ENCODE measurements at places on chromosomes 1 and 21. TPM values are rescaled to one million over a fixed set of nuclear protein-coding genes. Genes with fewer than 3 reads are reported as not detected.

A3GALT2 gene
- total RNA-seq, result not detected

- no peaks in the 10 kb centered on the region for H3K4me1 ChIP-seq
- no peak for DNase-seq
- no peaks in the 10 kb centered on the region for H3K36me3 ChIP-seq
- no peaks in the 10 kb centered on the region for H3K27me3 ChIP-seq
- H3K27ac ChIP-seq, result no peak overlapping the region
Measured at GRCh38 chr1:62038594-62039284, 155.9 kb upstream of the L1TD1 start.

DNA sequence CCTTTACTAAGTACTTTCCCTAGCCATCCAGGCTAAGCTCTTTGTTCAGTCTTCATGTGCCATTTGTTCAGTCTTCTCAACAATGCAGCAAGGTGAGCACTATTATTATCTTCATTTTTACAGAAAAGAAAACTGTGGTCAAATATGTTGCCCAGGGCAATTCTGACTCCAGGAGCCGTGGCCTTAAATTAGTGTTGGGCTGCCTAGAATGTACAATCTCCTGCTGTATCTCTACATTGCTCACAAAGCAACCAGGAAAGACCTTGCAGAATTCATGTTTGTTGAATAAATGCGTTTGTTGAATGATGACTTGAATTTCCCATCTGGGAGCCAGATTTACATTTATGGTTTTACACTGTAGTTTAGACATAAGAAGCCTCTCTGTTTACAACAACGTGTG lies 14.2 kb downstream of the CD101 start:
- no peaks in the 10 kb centered on the region for H3K4me1 ChIP-seq
- DNase-seq, result no peak
- H3K27me3 ChIP-seq, result no peaks in the 10 kb centered on the region
- H3K36me3 ChIP-seq, result no peaks in the 10 kb centered on the region

DNA sequence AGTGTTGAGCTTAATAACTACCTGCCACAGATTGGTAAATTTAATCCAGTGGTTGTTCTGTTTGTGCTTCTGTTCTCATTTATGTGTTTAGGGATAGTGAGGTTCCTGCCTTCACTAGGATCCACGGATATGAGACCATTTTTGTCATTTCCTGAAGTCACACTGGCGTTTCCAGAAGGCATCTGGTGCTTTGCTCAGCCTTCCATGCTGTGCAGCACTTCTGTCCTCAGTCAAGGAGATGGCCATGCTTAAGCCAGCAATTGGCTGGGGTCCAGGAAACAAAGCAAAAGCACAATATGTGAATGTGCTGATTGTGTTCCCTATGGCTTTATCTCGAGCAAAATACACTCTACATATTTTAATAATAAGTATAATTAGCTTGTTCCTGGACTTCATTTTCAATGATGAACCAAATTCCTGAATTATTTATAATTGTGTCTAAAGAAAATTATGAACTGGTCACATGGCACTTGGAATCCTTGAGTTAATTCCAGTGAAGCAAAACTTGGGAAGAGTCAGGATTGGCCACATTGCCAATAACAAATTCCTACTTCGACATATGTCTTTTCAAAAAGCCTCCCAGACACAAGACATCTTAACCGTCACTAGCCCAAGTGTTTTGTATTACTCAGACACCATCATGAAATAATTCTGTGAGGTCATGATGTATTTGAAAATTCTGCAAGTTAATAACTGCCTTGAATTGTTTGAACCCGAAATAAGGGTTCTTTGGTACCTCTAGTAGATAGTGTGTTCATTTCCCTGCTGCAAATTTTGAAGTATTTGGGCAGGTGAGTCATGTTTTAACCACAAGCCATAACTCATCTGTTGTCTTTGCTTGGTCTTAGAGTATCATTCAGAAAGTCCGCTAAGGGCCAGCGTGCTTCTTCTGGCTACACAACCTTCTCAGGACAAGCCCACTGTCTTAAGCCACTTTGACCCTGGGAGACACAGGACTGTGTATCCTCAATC lies 412.4 kb downstream of the DISC1 start:
- no peaks in the 10 kb centered on the region for H3K36me3 ChIP-seq
- DNase-seq, result no peak
- no peak overlapping the region for H3K27ac ChIP-seq
- no peak overlapping the region for H3K4me3 ChIP-seq

DNA sequence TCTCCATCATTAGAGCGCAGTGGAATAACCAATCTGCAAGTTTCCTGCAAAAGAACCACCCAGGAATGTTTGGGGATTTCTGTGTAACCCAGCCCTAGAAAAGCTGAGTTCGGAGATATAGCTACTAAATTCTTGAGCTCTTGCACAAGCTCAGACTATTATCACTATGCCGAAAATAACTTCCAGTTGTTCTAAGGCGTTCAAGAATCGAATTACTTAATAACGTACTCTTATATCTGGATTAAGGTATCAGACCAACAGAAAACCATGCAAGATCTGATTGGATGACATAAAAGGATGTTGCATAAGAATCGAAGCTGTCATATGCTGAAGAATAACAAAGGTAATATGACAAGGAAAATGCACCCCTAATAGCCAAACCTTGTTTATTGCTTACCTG lies 7.5 kb upstream of the LAMC2 start:
- no peaks in the 10 kb centered on the region for H3K27me3 ChIP-seq
- H3K36me3 ChIP-seq, result no peaks in the 10 kb centered on the region
- no peak overlapping the region for H3K4me3 ChIP-seq
- no peak for DNase-seq
- peaks cover 3% of the 10 kb centered on the region for H3K4me1 ChIP-seq
- H3K27ac ChIP-seq, result no peak overlapping the region

DNA sequence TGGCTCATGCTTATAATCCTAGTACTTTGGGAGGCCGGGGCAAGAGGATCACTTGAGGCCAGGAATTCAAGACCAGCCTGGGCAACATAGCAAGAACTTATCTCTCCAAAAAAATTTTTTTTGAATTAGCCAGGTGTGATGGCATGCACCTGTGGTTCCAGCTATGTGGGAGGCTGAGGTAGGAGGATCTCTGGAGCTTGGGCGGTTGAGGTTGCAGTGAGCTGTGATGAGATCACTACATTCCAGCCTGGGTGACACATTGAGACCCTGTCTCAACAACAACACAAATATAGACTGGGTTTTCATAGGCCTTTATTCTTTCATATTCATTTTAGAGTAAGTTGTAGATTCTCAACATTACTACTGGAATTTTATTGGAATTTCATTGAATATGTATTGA lies 12.8 kb downstream of the MED18 start:
- no peaks in the 10 kb centered on the region for H3K36me3 ChIP-seq
- no peak for DNase-seq
- no peaks in the 10 kb centered on the region for H3K4me1 ChIP-seq
- no peaks in the 10 kb centered on the region for H3K27me3 ChIP-seq

DNA sequence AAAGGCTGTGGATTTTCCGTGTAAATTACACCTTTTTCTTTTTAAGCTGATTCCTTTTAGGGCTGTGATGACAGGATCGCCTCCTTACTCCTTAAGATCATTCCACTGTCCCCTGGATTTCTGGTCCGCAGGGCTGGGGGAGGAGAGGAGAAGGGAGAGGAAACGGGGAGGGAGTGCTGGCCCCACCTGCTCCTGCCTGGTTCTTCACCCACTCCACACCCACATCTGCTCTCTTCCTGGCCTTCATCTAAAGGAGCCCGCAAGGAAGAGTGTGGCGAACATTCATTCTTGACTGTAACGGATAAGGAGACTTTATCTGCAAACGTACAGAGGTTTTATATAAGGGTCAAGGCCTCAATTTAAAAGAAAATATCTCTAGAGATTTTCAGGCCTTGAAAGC lies 242.0 kb downstream of the RHOU start:
- H3K36me3 ChIP-seq, result no peaks in the 10 kb centered on the region
- no peak overlapping the region for H3K27ac ChIP-seq
- no peaks in the 10 kb centered on the region for H3K27me3 ChIP-seq
- no peak overlapping the region for H3K4me3 ChIP-seq
- no peaks in the 10 kb centered on the region for H3K4me1 ChIP-seq
